Activated CD8-positive, alpha-beta memory T cell treated with anti-CD3 and anti-CD28 coated beads for 1 hour (primary cell): ENCODE measurements at places on chromosomes 3 and 15.

- DNase-seq: no peak
These were observed 353.1 kb upstream of the BCHE start for GRCh38 chr3:166190360-166190759.

DNA sequence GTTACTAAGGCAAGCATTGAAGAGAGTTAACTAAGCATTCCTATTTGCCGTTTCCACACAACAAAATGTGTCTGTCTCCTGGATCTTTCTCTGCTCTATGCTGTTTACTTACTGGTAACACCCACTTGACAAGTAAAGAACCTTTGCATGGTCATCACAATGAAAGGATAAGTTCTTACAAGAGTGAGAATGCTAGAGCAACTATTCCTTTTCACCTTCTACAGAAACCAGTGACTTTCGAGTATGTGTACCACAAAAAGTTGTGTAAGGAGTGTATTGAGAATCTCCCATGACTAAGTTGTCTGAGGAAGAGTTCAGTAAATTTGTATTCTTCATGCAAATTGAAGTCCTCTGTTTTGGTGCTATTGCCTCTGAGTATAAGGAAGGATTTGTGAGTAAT is 10.8 kb downstream of the TIPARP start:
- DNase-seq: no peak

GRCh38 chr3:103511891-103512290 is 1077.1 kb downstream of the ZPLD1 start:
- no peak for DNase-seq

DNA sequence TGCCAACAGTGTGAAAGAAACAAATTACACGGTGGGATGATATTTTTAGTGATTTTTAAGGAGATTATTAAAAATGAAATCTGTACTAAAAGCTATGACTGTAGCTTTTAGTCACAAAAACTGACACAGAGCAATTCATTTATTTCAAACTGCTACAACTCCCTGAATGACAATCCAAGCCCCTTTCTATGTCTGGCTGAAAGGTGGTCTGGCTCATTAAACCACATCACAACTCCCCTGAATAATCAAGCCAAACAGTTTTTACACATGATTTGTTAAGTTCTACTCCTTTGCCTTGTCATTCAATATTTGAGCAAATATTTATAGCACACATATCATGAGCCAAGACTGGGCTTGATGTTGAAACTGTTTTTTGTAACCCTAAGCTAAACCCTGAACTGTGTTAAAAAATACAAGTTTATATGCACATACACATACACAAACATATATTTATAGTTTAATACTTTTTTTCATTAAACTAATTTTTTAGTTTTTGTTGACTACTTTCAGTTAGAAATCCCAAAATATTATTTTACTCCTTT is 125.5 kb downstream of the RBMS3 start:
- DNase-seq: no peak

DNA sequence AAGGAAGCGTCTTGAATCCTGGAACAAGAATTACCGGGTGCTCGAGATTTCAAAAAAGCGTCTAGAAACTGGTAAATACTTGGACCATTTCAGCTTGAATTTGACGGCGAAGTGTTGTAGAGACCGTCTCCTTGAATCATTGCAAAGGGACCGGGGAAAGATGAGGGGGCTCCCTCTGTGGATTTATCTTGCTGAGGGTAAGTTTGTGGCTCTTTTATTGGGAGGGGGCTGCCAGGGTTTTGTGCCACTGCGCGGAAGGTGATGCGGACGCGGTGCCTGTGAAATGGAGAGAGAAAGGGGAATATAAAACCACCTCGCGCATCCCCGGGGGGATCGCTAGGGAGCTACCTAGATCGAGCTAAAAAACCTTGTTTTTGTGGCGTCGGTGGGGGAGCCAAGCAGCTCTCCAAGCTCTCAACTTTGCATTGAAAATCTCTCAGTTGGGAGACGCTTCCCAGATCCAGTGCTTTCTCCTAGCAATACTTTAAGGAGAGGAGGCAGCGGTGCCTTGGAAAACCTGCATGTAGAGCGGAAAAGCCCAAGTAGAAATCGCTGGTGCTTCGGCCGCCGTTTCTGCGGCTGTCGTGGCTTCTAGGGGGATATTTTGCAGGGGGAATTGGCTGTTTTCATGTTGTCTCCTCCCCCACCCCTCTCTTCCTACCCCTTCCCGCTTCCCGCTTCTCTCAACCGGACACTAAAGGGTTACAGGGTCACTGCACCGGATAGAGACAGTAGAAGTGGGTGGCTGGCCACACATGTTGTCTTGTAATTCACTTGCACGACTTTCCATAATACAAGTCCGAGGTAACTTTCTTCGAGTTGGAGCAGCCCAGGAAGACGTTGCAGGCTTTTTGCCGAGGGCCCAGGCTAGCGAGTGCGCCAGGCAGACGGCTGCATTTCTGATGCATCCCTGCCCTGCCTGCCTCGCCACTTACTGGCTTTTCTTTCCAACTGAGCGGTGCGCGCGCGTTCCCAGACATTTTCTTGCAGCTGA is 187.6 kb downstream of the NLGN1 start:
- DNase-seq: no peak

DNA sequence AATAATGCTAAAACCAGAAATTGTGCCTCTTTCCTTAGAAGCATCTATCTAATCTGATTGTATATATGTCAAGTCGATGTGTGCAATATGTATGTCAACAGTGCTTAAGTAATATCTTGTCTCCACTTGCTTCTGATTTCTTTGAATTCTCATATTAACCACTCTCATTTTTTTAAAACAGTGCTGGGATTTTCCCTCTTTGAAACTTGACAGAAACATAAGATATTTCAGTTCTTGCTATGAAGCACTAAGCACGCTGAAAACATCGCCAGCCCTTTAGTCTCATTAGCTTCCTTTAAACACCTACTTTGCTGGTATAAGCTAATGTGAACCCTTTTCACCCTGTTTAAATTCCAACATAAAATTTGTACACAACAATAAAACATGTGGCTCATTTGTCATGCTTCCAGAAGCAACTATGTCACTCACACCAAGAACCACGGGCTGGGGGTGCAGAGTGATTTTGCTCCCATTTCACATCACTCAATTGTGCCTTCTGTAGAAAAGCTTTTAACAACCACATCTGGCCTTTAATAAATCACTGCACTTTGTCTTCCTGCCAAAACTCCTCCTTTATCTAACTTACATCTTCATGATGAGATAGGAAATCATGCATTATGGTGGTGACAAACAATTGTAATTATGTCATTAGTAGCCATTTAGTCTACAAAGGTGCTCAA is 185.2 kb downstream of the FOXP1 start:
- DNase-seq: no peak
